ENCODE measurements at places on chromosomes 1 and 21.

DNA sequence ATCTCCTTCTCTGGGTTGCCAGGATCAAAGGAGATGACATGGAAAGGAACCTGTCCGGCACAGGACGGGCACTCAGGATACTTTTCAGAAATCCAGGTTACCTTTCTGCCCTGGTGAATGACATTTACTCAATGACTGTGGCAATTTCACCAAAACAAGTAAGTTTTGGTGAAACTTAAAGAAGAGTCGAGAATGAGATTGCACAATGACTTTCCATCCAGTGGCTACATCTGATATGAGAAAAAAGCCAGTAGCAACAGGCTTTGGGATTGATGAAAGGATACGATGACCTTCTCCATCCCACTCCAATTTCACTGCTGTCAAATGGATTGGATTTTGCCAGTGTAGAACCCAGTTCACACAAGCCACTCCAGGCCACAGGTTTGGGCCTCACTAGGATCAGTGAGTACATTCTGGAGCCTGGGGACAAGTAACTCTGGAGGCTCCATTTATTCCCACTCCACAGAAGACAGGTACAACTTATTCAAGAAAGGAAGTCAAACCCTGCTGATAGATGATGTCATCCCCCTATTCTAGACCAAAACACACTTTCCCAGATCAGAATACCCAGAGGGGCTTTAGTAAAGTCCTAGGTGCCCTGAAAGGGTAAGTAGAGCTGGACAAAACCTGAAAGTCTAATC lies 63.3 kb downstream of the PLPP3 start:
- DNase-seq: no peak

DNA sequence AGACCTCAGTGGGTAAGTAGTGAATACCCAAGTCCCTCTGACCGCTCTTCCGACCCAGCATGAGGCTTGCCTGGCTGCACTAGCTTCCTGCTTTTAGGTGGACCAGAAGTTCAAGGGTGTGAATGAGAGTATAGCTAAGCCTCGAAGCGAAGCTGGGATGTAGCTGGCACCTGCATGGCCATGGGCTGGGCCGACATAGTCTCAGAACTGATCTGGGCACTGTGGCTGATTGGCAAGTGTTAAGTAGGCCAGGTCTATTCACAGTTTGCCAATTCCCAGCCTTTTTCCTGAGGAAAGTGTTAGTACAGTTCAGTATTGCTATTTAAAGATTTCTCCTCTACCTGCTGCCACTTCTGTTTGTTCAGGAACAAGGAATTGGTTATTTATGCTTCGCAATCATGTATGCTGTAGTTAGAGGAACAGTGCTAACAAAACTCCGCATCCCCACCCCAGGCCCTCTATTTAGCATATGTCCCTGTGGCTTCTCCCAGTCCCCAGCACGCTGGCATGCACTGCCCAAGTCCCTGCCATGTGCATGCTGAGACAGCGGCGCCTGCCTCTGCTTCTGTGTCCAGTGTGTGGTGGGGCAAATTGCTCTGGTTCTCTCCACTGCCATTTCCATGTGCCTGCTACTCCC lies 16.3 kb downstream of the SPATA46 start:
- DNase-seq: no peak

- no peak for DNase-seq
Observed at GRCh38 chr21:41363370-41364270, 1.8 kb downstream of the MX2 start.

DNA sequence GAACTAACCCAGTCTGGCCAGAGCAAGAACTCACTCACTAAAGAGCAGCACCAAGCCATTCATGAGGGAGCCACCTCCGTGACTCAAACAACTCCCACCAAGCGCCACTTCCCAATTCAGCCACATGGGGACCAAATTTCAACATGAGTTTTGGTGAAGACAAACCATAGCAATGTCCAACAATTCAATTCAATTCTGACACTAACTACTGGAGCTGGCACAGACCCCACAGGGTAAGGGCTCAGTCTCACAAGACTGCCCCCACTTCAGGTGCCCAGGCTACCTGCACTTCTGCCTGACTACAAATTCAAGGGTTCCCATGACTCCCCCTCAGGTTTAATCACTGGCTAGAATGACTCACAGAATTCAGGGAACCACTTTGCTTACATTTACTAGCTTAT lies 48.8 kb upstream of the RAP1A start:
- peak; percentile 18 for DNase-seq

GRCh38 chr1:6866825-6867224 lies 81.6 kb downstream of the CAMTA1 start:
- no peak for DNase-seq

DNA sequence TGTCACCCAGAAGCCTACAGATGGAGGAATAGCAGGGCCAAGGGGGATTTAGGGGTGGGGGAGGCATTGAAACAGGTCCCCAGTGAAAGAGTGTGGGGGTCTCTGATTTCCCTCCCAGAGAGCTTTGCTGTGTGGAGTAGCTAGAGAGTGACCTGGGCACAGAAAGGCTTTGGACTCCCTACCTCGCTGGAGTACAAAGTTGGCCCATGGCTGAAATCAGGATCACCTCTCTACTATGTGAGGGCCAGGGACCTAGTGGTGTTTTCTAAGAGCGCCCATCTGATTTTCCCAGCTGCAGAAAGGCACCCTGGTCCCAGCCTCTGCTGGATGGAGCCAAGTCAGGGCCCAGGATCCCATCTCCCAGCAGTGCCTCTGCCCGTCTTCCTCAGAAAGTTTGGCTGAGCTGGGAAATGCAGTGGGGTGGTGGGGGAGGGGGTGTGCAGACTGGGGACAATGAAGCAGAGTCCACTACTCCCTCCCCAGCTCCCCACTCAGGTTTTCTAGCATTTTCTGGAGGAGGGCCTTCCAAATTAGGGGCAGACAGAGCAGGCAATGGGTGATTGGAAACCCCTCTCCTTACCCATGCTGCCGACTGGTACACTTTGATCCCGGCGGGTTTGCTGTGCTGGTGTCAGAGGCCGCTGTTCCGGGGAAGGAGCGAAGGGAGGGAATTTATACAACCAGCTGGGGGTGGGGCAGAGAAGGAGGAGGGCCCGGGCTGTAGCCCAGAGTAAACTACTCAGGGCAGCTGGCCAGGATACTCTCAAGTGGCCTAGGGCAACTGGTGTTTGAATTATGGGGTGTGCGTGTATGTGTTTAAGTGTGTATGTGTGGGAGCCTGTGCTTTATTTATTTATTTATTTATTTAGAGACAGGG lies at the start of gene SELENBP1:
Gene SELENBP1 (minus strand): TSS at position 648 of the 877 bp plus-strand sequence. CDS start 64 bp downstream, at position 584.
- DNase-seq: peak; percentile 97

GRCh38 chr1:153771841-153772593 lies 3.2 kb upstream of the SLC27A3 start:
- DNase-seq: no peak

DNA sequence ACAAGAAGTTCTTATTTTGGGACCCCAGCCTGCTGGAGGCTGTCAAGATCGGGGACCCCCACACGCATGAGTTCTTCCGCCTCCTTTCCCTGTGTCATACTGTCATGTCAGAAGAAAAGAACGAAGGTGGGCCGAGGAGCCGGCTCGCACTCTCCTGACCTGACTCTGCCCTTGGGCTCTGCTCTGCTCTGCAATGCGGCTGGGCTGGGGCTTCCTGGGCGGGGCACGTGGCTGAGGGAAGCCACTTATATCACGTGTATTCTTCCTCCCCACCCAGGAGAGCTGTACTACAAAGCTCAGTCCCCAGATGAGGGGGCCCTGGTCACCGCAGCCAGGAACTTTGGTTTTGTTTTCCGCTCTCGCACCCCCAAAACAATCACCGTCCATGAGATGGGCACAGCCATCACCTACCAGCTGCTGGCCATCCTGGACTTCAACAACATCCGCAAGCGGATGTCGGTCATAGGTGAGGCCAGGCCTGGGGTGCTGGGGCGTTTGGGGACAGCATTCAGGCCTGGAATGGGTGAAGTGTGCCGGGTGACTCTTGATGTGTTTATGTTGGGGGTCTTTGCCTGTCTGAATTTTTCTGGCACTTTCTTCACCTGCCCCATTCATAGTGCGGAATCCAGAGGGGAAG lies 17.6 kb downstream of the ATP8B2 start:
- DNase-seq: no peak

- no peak for DNase-seq
Observed at GRCh38 chr1:6603238-6603914, 707 bp upstream of the KLHL21 start.

- DNase-seq: peak; percentile 99
Observed at GRCh38 chr1:205495237-205495823, 9.1 kb upstream of the CDK18 start.

Measured in NCI-H69 (cell line).